Large intestine (tissue), 12 donors: ENCODE measurements at places on chromosomes 4 and X. TPM values are rescaled to one million over a fixed set of nuclear protein-coding genes. Genes with fewer than 3 reads are reported as not detected.

GRCh38 chrX:101206471-101206870, 13.1 kb upstream of the DRP2 start:
- H3K27me3 ChIP-seq: no peaks in the 10 kb centered on the region
- H3K4me1 ChIP-seq: no peaks in the 10 kb centered on the region
- DNase-seq: peak; percentile 18
- no peak overlapping the region for H3K27ac ChIP-seq
- no peaks in the 10 kb centered on the region for H3K36me3 ChIP-seq

- no peaks in the 10 kb centered on the region for H3K4me1 ChIP-seq
- H3K4me3 ChIP-seq: no peak overlapping the region
- no peaks in the 10 kb centered on the region for H3K36me3 ChIP-seq
- DNase-seq: no peak
- no peak overlapping the region for H3K27ac ChIP-seq
Measured at GRCh38 chrX:101803451-101803850, 128.4 kb downstream of the ZMAT1 start.

The ZDHHC15 gene
- 1.5 TPM for polyA plus RNA-seq

- no peak overlapping the region for H3K27ac ChIP-seq
- peak overlapping the region; percentile 59 for H3K4me3 ChIP-seq
- peaks cover 9% of the 10 kb centered on the region for H3K4me1 ChIP-seq
- peak; percentile 22 for DNase-seq
- H3K36me3 ChIP-seq: no peaks in the 10 kb centered on the region
Measured at GRCh38 chr4:61202638-61203435, 2.7 kb downstream of the ADGRL3 start.

DNA sequence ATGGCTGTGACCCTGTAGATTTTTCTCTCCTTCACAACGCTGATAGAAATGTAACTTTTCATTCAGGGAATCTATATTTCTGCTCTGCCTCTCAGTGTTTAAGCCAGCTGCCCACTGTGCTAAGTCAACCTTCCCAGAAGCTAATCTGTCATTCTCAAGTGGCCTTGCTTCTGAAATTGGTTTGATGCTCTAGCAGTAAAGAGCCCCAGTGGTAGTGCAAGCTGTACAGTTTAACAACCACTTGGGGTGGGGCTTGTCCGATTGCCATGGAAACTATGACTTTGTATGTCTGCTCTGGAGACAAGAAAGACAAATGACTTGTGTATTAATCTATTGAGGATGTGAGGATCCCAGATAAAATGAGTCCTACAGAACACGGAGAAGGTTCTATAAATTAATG, 620.9 kb upstream of the GALNT7 start:
- no peak overlapping the region for H3K4me3 ChIP-seq
- no peaks in the 10 kb centered on the region for H3K36me3 ChIP-seq
- H3K4me1 ChIP-seq: no peaks in the 10 kb centered on the region
- no peak overlapping the region for H3K27ac ChIP-seq
- no peaks in the 10 kb centered on the region for H3K27me3 ChIP-seq

The NR3C2 gene
- 6.8 TPM for polyA plus RNA-seq

DNA sequence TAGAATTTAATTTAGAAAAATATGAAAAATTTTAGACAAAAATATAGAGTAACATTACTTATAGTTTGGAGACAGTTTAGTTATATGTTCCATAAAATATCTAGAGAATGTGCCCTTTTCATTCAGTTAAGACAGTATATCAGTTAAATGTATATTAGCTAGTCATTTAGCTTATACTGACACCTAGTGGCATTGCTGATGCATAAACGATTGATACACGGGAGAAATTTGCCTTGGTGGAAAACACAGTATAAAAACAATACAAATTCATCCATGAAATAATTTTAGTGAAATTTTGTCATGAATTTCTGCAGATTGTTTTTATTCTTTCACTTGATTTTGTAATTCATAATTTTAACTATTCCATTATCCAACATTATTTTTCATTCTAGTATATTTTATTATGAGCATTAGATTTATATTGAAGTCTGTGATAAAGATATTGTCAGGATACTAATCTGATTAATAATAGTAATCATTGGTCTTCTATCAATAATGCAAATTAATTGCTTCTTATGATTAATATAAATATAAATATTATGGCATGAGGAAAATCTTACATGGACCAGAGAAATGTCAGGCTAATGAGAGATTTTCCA, 219.0 kb downstream of the TLL1 start:
- peak; percentile 18 for DNase-seq
- H3K27me3 ChIP-seq: no peaks in the 10 kb centered on the region
- peaks cover 12% of the 10 kb centered on the region for H3K4me1 ChIP-seq
- H3K36me3 ChIP-seq: no peaks in the 10 kb centered on the region
- H3K27ac ChIP-seq: peak overlapping the region; percentile 41

GRCh38 chr4:85610450-85610849, 135.5 kb downstream of the ARHGAP24 start:
- no peaks in the 10 kb centered on the region for H3K27me3 ChIP-seq
- no peak for DNase-seq
- no peaks in the 10 kb centered on the region for H3K36me3 ChIP-seq
- H3K4me1 ChIP-seq: no peaks in the 10 kb centered on the region

The SYTL4 gene
- 6.0 TPM for polyA plus RNA-seq

DNA sequence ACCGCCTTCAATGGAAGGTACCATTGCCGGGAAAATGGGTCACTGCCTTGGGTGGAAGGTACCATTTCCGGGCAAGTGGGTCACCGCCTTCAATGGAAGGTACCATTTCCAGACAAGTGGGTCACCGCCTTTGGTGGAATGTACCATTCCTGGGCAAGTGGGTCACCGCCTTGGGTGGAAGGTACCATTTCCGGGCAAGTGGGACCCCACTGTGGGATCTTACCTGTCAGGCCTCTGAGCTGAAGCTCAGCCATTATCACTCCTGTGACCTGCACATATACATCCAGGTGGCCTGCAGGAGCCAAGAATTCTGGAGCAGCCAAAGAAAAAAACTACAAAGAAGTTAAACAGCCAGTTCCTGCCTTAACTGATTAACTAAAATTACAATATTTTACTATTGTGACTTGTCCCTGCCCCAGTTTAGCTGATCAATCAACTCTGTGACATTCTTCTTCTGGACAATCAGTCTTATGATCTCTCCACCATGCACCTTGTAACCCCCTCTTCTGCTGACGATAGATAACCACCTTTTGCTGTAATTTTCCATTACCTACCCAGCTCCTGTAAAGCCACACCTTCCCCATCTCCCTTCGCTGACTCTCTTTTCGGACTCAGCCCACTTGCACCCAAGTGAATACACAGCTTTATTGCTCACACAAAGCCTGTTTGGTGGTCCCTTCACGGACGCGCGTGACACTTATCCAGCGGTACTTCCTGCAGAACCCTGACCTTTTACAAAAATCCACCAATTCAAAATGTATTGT, 313.2 kb downstream of the DHRSX start:
- H3K4me1 ChIP-seq: no peaks in the 10 kb centered on the region
- H3K4me3 ChIP-seq: no peak overlapping the region
- no peak overlapping the region for H3K27ac ChIP-seq
- DNase-seq: no peak

- no peak for DNase-seq
- no peak overlapping the region for H3K4me3 ChIP-seq
- no peaks in the 10 kb centered on the region for H3K36me3 ChIP-seq
- H3K27ac ChIP-seq: no peak overlapping the region
- H3K27me3 ChIP-seq: no peaks in the 10 kb centered on the region
- H3K4me1 ChIP-seq: no peaks in the 10 kb centered on the region
Measured at GRCh38 chrX:32293962-32294700, 917.2 kb downstream of the DMD start.

GRCh38 chr4:39353478-39354253, 12.5 kb downstream of the RFC1 start:
- DNase-seq: peak; percentile 84
- H3K27ac ChIP-seq: peak overlapping the region; percentile 90
- H3K4me1 ChIP-seq: peaks cover 5% of the 10 kb centered on the region
- H3K36me3 ChIP-seq: peaks cover 11% of the 10 kb centered on the region
- H3K27me3 ChIP-seq: no peaks in the 10 kb centered on the region
- peak overlapping the region; percentile 28 for H3K4me3 ChIP-seq

The VEGFC gene
- 6.6 TPM for polyA plus RNA-seq

DNA sequence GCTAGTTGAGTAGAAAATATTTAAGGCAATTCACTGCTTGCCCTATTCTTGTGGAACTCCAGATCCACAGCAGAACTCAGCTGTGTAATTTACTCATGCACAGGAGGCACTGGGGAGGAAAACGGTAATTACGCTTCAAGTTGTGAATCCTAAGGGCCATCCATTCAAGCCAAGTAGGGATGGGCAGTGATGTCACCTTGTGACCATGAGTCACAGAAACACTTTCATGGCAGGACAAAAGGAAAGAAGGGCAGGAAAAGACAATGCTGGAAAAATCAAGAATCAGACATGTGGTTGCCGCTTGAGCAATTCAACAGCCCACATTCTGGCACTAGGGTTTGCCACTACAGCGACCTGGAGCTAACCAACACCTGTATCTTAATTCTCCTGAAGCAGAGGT, 1.4 kb downstream of the PAQR3 start:
- no peak overlapping the region for H3K4me3 ChIP-seq
- H3K27me3 ChIP-seq: no peaks in the 10 kb centered on the region
- no peaks in the 10 kb centered on the region for H3K36me3 ChIP-seq
- no peak for DNase-seq

The ABCG2 gene
- polyA plus RNA-seq: 5.7 TPM

DNA sequence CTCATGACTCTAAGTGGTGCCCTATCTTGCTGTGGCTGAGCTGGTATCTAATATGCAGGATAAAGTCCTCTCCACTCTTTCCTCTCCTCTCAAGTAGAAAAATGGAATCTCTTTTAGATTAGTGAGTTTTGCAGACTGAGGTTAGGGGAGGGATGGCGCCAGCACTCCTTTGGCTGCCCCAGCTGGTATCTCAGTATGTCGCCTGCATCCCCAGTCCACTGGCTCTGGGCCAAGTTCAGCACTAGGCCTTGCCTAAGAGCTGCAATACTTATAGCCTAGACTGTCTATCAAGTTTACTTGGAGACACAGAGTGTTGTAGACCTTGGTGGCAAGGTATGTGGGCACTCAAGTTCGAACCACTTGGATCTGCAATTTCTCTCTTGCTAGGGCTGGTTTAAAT, 351.3 kb downstream of the NAP1L3 start:
- H3K27ac ChIP-seq: no peak overlapping the region
- H3K4me1 ChIP-seq: no peaks in the 10 kb centered on the region
- no peaks in the 10 kb centered on the region for H3K36me3 ChIP-seq
- H3K4me3 ChIP-seq: no peak overlapping the region

The C1QTNF7 gene
- 3.1 TPM for polyA plus RNA-seq

The AADAT gene
- 35.3 TPM for polyA plus RNA-seq

GRCh38 chr4:69822198-69822597, 37.7 kb downstream of the SULT1E1 start:
- H3K4me3 ChIP-seq: no peak overlapping the region
- H3K27ac ChIP-seq: peak overlapping the region; percentile 86
- H3K36me3 ChIP-seq: peaks cover 9% of the 10 kb centered on the region
- H3K27me3 ChIP-seq: no peaks in the 10 kb centered on the region
- H3K4me1 ChIP-seq: peaks cover 28% of the 10 kb centered on the region

DNA sequence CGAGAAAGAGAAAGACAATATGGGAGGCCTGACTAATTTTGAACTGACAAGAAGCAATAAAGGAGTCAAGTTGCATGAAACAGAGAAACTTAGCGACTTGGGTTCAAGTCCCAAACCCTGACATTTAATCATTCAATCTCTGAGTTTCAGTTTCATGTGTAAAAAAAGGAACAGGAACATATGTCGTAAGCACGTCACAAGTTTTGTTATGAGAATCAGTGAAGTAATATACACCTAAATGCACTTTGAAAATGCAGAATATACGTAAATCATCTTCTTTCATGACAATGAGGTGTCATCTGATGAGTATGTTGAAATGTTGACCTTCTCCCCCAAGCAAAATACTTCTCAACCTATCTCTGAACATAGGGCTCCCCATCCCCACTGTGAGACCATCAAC, 10.4 kb downstream of the ACOT9 start:
- H3K4me3 ChIP-seq: no peak overlapping the region
- no peaks in the 10 kb centered on the region for H3K27me3 ChIP-seq
- peaks cover 4% of the 10 kb centered on the region for H3K36me3 ChIP-seq
- no peak for DNase-seq
- peaks cover 3% of the 10 kb centered on the region for H3K4me1 ChIP-seq
- no peak overlapping the region for H3K27ac ChIP-seq

DNA sequence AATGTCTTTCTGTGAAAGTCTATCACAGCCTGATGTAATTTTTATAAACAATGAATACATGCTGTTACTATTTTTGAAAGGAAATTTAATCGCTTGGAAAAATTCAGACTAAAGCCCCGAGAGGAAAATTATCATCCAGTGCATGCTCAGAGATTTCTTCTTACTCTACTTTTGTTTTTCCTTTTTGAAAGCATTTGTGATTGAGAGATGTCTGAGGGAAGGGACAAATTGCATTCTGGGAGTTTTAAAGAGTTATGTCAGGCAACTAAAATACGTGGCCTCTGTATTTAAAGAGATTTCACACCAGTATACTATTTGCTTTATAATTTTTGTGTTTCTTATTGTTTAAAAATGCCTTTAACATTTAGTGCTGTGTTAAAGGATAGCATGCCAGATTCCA, 1.4 kb upstream of the ZFX start:
- H3K4me3 ChIP-seq: no peak overlapping the region
- peaks cover 9% of the 10 kb centered on the region for H3K4me1 ChIP-seq
- DNase-seq: no peak
- peak overlapping the region; percentile 83 for H3K27ac ChIP-seq
- no peaks in the 10 kb centered on the region for H3K27me3 ChIP-seq
- H3K36me3 ChIP-seq: no peaks in the 10 kb centered on the region

GRCh38 chr4:1517592-1518411, 111.6 kb upstream of the NKX1-1 start:
- H3K4me1 ChIP-seq: peaks cover 4% of the 10 kb centered on the region
- H3K4me3 ChIP-seq: no peak overlapping the region
- H3K27me3 ChIP-seq: peaks cover 44% of the 10 kb centered on the region
- no peak overlapping the region for H3K27ac ChIP-seq

The OCRL gene
- polyA plus RNA-seq: 23.6 TPM

The RASSF6 gene
- polyA plus RNA-seq: 17.4 TPM

DNA sequence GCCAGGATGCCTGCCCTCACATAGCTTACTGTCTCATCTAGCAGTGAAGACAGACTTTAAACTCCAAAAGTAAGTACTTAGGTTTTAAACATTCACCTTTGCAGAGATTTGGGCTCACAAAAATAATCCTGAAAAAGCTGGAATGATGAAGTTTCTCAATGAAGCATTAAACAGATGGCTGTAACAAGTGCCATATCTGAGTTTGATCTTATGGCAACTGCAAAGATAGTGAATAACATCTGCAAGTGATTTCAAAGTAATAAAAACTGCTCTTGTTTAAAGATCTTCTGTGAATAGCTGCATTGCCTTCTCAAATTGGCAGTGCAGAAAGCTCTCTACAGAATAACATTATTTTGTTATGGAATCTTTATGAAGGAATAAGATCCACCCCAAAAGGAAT, 271.2 kb upstream of the SMIM31 start:
- no peaks in the 10 kb centered on the region for H3K27me3 ChIP-seq
- H3K4me3 ChIP-seq: no peak overlapping the region
- no peaks in the 10 kb centered on the region for H3K4me1 ChIP-seq

The SPANXA2 gene
- not detected for polyA plus RNA-seq

DNA sequence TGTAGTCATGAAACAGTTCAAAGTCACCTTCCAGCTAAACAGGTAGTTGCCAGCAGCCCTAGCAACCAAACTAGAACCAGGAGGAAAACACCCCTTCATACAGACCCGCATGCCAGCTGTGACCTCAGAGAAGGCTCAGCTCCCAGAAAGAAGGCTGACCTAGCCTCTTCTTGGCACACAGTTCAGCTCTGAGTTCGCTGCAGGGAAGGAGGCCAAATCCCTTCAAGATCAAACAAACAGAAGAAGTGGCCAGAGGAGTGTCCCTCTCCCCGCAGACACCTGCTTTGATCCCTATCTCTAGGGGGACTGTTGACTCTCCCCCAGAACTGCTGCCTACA, 56.0 kb downstream of the HADH start:
- H3K4me3 ChIP-seq: no peak overlapping the region
- DNase-seq: peak; percentile 25
- no peaks in the 10 kb centered on the region for H3K36me3 ChIP-seq
- H3K4me1 ChIP-seq: no peaks in the 10 kb centered on the region

The ZNF711 gene
- polyA plus RNA-seq: 42.0 TPM
